ENCODE measurements at places on chromosomes 4 and X.

GRCh38 chr4:184961660-184962059 lies 56.6 kb upstream of the HELT start:
- no peak for DNase-seq

DNA sequence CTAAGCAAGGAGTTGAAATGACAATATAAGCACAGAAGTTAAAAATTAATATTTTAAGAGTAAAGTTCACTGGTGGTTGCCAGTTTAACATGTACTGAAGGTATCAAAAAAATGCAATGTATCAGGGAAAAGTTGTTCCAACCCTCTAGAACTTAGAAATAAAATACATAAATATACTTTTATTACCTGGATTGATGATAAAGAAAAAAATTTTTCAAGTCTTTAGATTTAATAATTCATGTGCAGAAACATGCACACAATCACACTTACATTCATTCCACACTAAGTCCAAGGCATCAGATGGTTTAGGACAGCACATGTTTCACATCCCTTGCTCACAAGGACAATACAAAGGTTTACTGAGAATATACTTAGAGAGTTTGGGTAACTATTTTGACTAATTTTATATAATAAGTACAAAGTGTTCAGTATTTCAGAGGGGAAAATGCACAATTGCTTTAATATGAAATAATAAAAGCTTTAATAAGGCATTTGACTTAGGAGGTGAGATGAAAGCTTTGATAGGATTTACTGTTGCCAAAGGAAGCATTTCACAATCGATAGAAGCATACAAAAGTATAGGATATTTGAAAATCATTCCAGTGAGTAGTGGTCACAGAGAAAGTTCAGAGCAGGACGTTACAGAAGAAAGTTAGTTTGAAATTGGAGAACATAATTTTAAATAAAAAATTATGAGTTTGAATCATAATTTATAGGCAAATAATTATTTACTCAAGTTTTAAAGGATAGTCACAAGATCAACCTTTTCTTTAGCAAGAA lies 392 bp upstream of the UGT2A3 start:
- DNase-seq = no peak

GRCh38 chr4:53633608-53634007 lies 42.3 kb upstream of the LNX1 start:
- DNase-seq = no peak

DNA sequence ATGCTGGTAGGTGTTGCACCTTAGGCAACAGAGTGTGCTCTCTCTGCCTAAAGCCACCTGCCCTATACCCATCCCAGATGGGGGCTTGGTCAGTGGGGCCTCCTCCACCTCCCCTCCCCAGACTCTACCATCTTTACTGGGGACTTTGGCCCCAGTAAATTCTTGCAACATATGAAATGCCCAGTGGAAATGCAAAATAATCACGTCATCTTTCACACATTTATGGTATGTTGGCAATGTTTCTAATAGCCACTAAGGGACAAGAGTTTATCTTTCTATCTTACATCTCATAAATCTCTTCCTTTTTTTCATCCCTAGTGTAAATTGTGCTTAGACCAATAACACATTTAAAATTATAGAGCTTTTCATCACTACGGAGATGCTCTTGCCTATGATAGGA lies 103.0 kb upstream of the MAML3 start:
- no peak for DNase-seq
